ENCODE measurements at places on chromosomes 16 and 17.

DNA sequence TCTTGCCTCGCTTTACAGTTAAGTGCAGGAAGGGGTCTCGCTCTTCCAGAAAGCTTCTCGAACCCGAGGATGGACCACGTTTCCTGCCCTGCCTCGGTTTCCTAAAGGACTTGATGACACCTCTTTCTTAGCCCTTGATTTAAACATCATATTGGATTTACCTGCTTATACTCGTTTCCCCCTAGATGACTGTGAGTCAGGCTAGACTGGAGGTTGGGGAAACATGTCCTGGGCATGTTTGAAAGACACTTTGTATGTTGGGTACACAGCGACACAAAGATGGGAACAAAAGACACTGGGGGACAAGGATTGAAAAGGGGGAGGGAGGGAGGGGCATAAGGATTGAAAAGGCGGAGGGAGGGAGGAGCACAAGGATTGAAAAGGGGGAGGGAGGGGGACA, 30.0 kb downstream of the SDK2 start:
- DNase-seq = no peak

DNA sequence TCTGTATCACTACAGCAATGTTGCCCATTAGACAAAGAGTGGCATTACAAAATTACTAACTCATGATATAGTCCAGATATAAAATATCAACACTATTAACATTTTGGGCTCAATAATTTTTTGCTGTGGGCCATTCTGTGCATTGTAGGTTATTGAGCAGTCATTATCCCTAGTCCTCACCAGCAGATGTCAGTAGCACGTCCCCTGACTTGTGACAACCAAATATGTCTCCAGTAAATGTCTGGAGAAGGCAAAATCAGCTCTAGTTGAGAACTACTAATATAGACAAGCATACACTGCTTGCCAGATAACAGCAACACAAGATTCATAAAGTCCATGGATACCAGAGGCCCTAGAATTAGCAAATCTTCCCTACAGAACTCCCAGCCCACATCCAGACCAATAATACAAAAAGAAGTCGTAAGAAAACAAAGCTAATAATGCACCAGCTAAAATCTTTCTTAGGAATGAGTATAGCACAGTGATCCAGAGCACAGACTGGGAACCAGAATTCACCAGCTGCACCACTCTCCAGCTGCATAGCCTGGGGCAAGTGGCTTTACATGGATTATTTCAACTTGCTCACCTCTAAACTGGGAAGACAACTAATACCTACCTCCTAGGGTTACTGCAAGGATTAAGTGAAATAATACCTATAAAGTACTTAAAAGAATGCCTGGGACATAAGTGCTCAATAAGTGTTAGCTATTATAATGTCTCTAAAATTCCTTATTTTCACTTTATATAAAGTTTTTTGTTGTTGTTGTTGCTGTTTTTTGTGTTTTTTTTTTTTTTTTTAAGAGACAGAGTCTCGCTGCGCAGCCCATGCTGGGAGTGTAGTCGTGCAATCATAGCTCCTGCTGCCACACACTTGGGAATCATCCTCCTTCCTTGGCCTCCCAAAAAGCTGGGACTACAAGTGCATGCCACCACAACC, 23.7 kb downstream of the HELZ start:
- peak; percentile 73 for DNase-seq

- DNase-seq = no peak
Observed at GRCh38 chr16:10218490-10219206, 36.4 kb upstream of the GRIN2A start.

GRCh38 chr16:84842516-84843148, 22.8 kb downstream of the CRISPLD2 start:
- no peak for DNase-seq

- no peak for DNase-seq
Observed at GRCh38 chr16:13390093-13390985, 488.9 kb downstream of the SHISA9 start.

DNA sequence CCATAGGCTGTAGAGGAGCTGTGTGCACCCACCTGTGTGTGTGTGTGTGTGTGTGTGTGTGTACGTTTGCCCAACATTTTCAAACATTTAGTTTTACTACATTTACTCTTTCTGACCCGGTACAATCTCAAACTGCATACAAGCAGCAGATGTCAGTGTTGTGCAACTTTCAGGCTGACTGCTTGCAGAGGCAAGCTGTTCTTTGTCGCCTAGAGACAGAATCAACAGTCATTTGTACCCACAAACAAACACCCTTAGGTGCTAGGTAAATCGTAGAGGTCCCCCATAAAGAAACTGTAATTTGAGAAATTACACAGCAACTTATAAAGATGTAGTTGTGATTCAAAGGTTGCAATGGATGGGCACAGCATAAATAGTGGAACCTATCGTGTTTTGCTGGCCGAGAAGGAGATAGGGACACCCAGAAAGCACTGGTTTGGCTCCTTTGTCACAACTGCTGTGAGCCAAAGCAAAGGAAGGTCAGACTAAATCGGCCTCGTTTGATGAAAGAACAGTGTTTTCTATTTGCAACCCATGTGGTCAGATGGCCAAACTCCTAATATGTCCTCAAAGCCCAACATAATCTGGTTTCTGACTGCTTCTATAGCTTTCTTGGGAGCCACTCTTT, 478.4 kb downstream of the TOX3 start:
- DNase-seq = peak; percentile 9

DNA sequence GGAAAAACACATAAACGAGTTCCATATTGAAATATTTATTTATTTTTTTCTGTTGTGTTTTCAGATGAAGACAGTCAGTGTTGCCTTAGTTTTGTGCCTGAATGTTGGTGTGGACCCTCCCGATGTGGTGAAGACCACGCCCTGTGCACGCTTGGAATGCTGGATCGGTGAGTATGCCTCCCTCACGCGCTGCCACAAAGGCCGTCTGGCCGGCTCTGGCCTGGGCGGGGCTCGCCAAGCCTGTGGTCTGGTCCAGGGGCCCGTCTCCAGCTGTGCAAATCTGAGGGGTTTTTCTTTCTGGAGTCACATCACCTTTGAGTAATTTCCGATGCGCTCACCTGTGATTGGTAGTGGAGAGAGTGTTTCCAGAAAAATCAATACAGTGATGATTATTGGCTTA, 81.0 kb downstream of the RPTOR start:
- DNase-seq = no peak

DNA sequence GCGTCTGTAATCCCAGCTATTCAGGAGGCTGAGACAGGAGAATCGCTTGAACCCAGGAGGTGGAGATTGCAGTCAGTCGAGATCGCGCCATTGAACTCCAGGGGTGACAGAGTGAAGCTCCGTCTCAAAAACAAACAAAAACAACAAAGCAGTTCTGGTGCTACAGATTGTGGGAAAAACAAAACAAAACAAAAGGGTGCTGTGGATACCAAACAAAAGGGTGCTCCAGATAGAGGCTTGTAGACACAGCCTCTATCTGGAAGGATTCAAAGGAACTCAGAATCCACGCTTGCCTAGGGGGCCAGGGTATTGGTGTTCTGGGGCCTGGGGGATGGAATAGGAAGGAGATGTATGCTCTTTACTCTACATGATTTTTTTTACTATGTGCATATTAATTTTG, 2.5 kb downstream of the MYLK3 start:
- no peak for DNase-seq

GRCh38 chr17:73466704-73467433, 155.1 kb upstream of the CDC42EP4 start:
- no peak for DNase-seq

DNA sequence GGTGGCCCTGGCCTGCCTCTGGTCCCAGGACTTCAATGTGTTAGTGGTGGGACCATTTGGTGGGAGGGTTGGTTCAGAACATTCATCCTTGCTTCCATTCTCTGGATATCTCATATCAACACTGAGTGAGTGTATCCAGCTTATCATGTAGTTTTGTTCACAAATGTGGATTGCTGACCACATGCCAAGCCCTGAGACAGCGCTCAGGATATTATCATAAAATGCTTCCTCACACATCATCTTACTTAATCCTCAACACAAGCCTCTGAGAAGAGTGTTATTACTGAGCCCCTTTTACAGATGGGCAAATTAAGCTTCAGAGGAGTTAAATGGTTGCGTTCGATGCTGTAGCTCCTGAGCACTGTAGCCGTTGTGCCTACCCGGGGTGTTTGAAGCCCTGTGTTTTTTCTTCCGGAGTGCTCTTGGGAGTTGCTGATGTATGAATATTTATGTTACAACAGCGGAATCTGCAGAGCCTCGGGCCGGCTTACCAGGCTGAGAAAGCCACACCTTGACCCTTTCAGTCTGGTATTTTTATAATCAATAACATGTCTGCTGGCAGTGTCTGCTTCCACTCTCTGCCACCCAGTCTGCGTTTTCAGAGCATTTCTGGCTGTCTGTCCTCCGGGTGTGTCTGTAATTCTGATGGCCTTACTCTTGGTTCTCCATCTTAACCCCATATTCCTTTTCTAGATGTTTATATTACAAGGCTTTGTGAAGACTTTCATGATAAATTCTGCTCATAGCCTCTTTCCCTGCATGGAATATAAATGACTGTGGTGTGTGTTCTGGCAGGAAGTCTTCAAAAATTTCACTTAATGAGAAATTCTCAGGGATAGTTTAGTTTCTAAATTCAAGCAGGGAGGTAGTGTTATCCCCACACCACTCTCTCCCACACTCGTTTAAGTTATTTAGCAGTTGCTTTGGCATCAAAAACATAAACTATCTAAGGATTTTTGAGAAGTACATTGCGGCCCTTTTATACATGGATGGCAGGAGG, 2.9 kb downstream of the GLP2R start:
- peak; percentile 40 for DNase-seq

- no peak for DNase-seq
Observed at GRCh38 chr16:3012246-3012645, 477 bp upstream of the CLDN9 start.

GRCh38 chr17:64772845-64773299, 110.8 kb upstream of the SMURF2 start:
- DNase-seq = no peak

- DNase-seq = peak; percentile 69
Observed at GRCh38 chr17:77129568-77130301, 11.0 kb upstream of the SEC14L1 start.

GRCh38 chr16:56603589-56603988, 4.8 kb upstream of the MT2A start:
- DNase-seq = peak; percentile 56

GRCh38 chr17:47239967-47240651, 13.5 kb upstream of the ITGB3 start:
- peak; percentile 100 for DNase-seq

- DNase-seq = no peak
Observed at GRCh38 chr17:32831223-32831622, 45.7 kb downstream of the MYO1D start.

DNA sequence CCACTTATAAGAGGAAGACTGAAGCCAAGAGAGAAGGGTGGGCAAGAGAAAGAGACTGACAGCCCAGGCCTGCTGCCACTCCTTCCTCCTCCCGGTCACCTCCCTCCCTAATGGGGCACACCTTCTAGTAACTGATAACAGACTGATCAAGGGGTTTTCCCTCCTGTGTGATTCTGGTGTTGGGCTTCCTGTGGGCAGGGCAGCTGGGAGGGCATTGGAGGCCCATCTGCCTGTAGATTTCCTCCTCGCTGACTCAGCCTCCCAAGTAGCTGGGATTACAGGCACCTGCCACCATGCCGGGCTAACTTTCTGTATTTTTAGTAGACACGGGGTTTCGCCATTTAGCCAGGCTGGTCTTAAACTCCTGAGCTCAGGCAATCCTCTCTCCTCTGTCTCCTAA, 16.2 kb downstream of the CA4 start:
- no peak for DNase-seq

GRCh38 chr17:50774225-50774803, 7.0 kb upstream of the ANKRD40CL start:
- DNase-seq = no peak

DNA sequence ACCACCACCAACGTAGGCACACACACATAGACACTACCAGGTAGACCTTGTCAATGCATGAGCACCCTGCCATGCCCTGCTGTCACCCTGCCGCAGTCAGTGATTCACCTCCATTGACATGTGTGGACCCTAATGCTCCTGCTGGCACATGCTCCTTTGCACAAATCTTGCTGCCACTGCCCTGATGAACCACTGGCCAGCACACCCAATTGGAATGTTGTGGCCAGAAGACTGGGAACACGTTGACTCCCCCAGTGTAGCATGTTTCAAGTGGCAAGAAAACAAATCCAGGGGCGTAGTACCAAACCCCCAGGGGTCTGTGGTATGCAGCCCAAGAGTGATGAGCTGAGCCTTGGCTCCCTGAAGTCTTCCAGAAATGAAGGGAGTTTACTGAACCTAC, 486.4 kb upstream of the KIF2B start:
- peak; percentile 1 for DNase-seq

GRCh38 chr16:46658925-46659324, 30.1 kb downstream of the VPS35 start:
- no peak for DNase-seq

- DNase-seq = no peak
Observed at GRCh38 chr16:89044418-89045180, 49.1 kb upstream of the ACSF3 start.

- DNase-seq = no peak
Observed at GRCh38 chr17:46010597-46011186, 11.6 kb downstream of the STH start.

DNA sequence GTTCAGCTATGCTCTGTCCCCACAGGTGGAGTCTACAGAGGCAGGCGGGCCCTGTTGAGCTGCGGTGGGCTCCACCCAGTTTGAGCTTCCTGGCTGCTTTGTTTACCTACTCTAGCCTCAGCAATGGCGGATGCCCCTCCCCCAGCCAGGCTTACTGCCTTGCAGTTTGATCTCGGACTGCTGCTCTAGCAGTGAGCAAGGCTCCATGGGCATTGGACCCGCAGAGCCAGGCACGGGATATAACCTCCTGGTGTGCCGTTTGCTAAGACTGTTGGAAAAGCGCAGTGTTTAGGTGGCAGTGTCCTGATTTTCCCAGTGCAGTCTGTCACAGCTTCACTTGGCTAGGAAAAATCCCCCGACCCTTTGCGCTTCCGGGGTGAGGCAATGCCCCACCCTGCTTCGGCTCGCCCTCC, 89.1 kb downstream of the BCAS3 start:
- no peak for DNase-seq

DNA sequence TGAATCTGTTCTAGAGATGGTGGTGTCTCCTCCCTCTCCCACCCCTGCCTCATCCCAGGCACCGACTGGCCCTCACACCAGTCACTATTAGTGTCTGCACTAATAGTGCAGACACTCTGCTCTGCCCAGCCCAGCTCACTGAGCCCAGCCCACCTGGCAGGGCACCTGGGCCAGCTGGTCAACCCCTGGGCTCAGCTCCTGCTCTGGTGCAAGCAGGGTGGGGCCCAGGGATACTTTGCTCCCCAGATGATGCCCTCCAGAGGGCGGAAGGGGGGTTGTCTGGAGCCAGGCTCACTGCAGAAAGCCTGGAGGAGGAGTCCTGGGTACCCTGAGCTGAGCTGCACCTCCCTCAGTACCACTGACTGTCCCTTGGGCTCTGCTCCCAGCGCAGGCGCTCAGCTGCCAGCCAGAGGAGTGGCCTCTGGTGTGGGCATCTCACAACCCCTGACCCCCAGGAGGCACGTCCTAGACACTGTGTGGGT, 14.5 kb downstream of the RAB11FIP4 start:
- no peak for DNase-seq

- DNase-seq = no peak
Observed at GRCh38 chr17:3808701-3809100, 7.7 kb upstream of the ITGAE start.

- no peak for DNase-seq
Observed at GRCh38 chr17:82121246-82121645, 23.2 kb upstream of the FASN start.
